ENCODE measurements at places on chromosomes 16 and 17.

GRCh38 chr16:68232335-68232734 is 3.6 kb downstream of the ESRP2 start:
- no peak for DNase-seq

GRCh38 chr16:66103211-66103610 is 263.3 kb upstream of the CDH5 start:
- no peak for DNase-seq

- DNase-seq: no peak
Measured at GRCh38 chr16:88367560-88367959, 15.2 kb upstream of the ZNF469 start.

- DNase-seq: peak; percentile 56
Measured at GRCh38 chr17:68398691-68399637, 58.3 kb downstream of the WIPI1 start.

- no peak for DNase-seq
Measured at GRCh38 chr16:67312719-67313118, 13.8 kb downstream of the KCTD19 start.

DNA sequence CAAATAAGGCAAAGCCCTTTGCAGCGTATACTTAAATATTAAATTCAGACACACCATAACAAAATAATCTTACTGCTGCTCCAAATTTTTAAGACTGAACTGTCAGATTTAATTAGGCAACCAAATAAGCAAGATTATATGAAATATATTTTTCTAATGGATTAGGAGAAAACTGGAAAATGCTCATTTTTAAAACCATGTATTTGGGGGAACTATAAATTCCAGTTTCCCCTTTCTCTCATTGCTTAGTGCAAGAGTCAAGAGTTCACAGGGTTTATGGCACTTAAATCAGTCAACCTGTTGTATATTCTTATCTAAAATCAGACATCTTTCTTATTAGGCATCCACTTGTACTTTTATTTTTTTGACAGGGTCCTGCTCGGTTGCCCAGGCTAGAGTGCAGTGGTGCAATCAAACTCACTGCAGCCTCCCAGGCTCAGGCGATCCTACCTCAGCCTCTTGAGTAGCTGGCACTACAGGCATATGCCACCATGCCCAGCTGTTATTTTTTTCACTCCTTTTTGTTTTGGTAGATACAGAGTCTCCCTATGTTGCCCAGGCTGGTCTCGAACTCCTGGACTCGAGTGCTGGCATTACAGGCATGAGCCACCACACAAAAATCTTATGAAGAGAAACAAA is 2.1 kb upstream of the KANSL1 start:
- DNase-seq: no peak

DNA sequence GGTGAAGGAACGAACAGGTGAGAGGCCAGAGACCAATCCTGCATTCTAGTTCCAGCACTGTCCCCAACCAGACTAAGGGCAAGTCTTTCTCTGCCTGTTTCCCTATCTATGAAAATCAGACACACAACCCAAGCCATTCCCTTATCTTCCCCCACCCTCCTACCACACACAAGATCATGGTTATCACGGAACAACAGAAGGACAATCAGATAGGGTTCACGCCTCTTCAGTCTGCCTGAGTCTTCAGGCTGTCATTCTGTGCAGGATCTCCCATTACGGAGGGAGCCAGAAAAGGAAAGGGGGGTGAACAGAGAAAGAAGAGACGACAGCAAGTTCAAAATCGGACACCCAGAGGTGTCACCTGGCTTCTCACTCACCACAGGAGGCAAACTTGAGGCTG is 11.1 kb downstream of the TLE7 start:
- DNase-seq: no peak

DNA sequence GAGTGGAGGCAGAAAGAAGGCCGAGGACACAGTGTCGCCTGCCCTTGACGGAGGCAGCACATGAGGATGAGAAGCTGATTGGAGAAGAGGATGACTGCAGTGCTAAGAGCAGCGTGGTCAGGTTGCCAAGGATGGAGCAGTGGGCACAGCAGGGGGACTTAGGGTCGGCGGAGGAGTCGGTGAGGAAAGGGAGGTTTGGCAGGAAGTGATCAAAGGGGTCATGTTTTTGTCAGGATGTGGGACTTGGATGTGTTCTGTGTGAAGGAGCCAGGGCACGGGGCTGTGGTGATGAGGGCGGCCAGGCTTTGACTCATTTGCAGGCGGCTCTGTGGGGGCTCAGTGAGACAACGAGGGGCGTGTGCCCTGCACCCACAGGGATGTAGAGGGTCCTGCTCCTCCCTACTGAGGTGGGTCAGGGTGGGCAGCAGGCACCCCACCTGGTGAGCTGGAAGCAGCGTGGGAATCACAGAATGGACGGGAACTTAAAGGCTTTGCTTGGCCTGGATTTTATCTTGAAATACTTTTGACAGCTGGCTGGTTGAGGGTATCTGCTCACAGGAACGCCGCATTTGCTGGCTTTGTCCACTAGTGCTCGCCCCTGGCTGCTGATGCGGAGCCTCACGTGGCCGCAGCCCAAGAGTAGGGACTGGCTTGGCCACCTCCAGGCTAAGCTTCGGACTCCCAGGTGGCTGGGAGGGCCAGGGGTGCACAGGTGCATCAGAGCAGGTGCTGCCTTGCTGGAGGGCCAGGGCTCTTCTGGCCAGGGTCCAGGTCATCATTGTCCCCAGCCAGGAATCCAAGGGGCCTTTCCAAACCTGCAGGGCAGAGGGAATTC is 6.0 kb downstream of the MPG start:
- DNase-seq: no peak

- no peak for DNase-seq
Measured at GRCh38 chr16:3091551-3091950, 7.5 kb downstream of the ZSCAN10 start.

DNA sequence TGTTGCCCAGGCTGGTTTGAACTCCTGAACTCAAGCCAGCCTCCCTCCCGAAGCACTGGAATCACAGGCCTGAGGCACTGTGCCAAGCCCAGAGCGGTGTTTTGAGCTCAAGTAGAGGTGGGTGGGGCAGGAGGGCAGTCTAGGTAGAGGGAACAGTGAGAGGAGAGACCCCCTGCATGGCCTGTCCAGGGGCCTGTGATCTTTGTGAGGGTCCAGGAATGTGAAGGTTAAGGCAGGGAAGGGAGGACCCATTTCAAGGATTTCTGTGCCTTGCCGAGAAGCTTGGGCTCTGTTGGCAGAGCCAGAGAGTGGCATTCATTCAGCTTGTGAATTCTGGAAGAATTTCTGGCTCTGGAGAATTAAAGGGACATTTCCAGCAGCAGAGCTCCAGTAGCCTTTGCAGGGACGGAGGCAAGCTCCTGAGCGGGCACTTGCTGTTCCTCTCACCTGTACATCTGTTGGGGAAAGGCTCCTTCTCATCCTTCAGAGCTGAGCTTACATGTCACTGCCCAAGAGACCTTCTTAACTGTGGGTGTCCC is 2.7 kb downstream of the WWOX start:
- no peak for DNase-seq

DNA sequence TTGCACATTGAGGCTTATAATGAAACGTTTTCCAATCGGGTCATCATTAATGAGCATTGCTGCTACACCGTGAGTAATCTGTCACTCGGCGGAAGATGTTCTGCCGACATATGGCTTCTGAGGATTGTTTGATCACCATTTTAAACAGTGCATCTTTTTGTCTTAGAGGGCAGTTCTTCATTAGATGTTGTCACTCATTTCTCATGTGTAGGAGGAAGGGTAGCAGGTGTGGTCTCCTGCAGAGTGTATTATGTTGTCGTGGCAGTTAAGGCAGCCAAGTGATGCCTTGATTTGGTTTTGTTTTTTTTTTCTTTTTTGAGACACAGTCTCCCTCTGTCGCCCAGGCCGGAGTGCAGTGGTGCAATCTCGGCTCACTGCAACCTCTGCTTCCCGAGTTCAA is 50.5 kb downstream of the SEC14L1 start:
- no peak for DNase-seq

DNA sequence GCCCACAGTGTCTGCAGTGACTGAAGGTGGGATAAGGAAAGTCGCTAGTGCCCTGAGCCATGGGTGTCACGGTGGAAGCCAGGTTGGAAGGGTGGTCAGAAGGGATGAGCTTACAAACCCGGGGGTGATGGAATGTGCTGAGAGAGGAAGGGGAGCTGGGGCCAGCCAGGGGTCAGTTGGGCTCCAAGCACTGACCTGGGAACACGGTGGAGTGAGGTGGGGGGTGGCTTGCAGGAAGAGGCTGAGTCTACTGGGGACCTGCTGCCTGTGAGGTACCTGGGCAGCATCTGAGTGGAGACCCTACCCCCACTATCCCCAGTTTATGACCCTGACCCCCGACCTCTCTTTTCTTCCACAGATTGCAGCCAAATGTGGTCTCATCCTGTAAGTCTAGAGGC is 3.1 kb downstream of the TMEM92 start:
- DNase-seq: no peak

GRCh38 chr17:4607773-4608187 is 23.5 kb downstream of the SMTNL2 start:
- no peak for DNase-seq

Data from LoVo (cell line).